ENCODE measurements at places on chromosomes 2 and 18.

GRCh38 chr18:41113885-41114482, 841.0 kb upstream of the PIK3C3 start:
- DNase-seq: no peak

DNA sequence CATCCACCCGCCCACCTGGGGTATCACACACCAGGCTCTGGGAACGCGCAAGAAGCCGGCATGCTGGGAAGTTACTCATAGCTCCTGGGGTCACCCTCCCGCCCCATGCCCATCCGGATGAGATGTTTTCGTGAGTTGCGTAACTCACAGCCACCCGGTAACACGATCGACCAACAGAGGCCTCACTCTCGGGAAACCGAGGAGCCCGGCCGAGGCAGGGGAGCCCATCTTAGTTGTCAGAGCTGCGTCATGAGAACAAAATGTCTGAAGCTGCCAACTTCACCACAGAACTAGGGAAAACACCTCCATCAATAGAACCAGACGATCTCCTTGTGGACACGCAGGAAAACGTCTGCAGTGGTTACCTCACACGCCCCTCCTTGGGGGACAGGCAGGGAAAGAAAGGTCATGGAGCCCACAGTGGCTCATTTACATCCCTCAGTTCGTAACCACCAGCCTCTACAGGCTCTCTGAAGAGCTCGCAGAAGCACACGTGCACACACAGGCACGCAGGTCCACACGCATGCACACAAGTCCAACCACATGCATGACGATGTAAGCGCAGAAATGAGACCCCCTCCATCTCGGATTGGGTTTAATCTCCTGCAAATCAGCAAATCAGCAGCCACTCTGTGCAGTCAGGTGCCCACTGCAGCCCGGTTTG, 26.2 kb downstream of the ADI1 start:
- DNase-seq: no peak

GRCh38 chr18:13266218-13267100, 47.9 kb downstream of the LDLRAD4 start:
- no peak for DNase-seq

DNA sequence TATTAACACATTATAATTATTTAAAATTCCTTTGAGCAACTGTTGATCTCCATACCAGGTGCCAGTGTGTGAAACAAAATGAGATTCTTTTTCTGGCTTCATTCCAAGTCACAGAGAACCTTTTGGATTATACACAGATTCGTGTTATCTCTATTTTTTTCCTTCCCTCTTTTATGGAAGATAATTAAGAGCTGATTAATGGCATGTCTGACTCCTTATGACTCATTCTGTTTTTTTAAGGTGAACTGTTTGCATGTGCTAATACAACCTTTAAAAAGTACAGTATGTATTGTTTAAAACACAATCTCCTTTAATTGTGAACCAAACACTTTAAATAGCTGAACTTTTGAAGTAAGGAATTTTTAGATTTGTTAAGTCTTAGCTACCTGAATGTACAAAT, 39.3 kb downstream of the PELI1 start:
- no peak for DNase-seq

Measured in Karpas-422 (cell line).